Foreskin melanocyte (primary cell): ENCODE measurements at places on chromosomes 16 and 17.

- DNase-seq, result no peak
Measured at GRCh38 chr17:75480281-75480680, 23.8 kb downstream of the TMEM94 start.

GRCh38 chr17:11499881-11500280 lies 98.4 kb upstream of the DNAH9 start:
- no peak for DNase-seq

GRCh38 chr17:73480740-73481139 lies 163.5 kb downstream of the SDK2 start:
- DNase-seq, result no peak

GRCh38 chr17:55175788-55176427 lies 88.9 kb upstream of the HLF start:
- DNase-seq, result no peak

- no peak for DNase-seq
Measured at GRCh38 chr16:57923418-57923817, 47.5 kb downstream of the CNGB1 start.

DNA sequence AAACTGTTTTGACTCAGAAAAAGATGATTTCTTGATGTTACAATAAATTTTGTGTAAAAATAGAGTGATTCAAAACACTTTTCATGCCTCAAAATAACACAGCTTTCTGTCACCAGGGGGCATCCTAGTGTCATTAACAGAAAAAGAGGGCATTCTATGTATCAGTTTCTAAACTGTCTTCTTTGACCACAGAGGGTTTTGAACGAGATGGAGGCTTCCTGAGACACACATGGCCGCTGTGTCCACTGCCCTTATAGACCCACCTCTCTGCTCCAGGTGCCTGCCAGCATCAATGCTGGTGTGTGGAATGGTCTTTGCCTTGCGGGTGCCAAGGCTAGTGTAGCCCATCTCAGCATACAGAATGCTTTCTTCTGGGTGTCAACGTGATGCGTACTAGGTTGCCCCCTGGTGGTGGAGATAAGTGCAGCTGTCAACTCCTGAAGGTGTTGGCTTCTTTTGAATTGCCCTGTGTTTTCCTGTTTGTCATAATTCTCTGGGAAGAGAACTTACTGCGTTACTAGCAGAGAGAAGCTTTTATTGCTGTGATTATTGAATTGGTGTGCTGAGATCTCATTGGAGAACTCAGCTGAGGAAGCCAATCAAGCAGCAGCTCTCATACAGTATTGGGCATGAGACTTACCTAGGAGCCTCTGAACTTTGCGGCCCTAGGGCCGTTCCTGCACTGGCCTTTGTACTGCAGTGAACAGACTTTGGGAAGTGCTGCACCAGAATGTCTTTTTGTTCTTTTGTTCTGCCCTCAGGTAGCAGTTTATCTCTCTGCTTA lies 38.6 kb downstream of the USP10 start:
- peak; percentile 85 for DNase-seq

- DNase-seq, result no peak
Measured at GRCh38 chr16:56203052-56203451, 11.8 kb downstream of the GNAO1 start.

- DNase-seq, result no peak
Measured at GRCh38 chr16:1325673-1326371, 7.6 kb upstream of the BAIAP3 start.

- DNase-seq, result no peak
Measured at GRCh38 chr17:63066158-63066813, 100.3 kb downstream of the TANC2 start.

GRCh38 chr17:81291662-81292061 lies 3.4 kb downstream of the SLC38A10 start:
- peak; percentile 27 for DNase-seq

DNA sequence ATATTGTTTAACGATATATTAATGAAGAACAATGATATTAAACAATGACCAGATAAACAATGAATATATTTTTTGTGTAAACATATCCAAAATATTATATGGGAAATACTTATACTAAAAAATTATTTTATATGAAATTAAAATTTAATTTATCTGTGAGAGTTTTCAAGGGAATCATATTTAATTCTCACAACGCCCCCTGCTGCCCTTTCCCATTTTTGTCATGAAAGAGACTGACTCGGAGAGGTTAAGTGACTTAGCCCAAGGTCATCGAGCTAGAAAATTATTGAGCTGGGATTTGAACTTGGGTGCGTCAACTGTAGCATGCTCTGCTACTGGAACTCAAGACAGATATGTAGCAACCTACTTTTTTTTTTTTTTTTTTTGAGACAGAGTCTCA lies 7.2 kb upstream of the MYCBPAP start:
- DNase-seq, result no peak

GRCh38 chr16:1287982-1288670 lies 21.3 kb upstream of the UBE2I start:
- DNase-seq, result no peak

DNA sequence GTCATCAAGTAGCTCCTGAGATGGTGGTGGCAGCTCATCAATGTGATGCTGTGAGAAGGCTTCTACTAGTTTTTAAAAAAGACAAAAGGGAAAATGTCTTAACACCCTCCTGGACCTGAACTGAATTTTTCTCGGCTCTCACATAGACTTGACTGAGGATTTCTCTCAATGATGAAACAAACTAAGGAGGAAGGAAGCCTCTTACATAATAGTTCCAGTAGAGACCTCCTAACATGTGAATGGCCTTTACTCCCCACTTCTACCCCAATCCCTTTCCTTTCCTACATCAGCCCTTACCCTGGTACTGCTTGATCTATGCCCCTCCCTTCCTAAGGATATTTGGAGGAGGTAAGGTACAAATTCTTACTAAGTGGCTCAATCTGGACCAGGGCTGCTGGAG lies 54.8 kb upstream of the MTMR4 start:
- DNase-seq, result no peak

DNA sequence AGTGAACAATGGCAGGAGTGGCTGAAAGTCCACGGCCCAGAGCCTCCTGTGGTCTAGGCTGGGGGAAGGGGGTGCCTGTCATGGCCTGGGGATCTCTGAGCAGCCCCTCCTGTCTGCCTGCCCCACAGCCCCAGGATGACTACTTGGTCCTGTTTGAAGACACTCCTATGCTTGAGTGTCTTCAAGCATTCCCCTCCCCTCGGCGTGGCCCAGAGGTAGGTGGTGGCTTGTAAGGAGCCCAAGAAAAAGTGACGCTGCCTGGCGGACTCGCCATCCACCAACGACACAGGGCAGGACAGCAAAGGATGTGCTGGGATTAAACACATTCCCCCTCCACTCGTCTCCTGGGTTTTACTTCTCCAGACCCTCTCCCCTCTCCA lies 5.7 kb downstream of the SULT1A1 start:
- no peak for DNase-seq

- no peak for DNase-seq
Measured at GRCh38 chr17:75481194-75482068, 25.0 kb downstream of the TMEM94 start.

DNA sequence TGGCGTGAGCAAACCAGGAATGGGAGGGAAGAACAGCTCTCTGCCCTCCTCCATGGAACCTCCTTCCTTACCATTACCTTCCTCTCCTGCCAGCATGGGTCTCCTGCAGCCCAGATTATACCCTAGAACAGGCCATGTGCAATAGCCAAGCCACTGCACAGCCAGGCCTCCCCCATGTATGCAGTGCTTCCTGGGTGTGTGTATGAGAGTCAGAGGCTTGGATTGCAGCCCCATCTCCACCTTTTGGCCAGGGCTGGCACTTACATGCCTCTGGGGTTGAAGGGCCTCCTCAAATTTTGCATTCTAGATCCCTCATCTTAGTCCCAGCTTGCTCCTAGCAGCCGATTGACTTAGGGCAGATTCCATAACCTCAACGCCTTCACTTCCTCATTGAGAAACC lies 133.7 kb downstream of the GSG1L start:
- no peak for DNase-seq

DNA sequence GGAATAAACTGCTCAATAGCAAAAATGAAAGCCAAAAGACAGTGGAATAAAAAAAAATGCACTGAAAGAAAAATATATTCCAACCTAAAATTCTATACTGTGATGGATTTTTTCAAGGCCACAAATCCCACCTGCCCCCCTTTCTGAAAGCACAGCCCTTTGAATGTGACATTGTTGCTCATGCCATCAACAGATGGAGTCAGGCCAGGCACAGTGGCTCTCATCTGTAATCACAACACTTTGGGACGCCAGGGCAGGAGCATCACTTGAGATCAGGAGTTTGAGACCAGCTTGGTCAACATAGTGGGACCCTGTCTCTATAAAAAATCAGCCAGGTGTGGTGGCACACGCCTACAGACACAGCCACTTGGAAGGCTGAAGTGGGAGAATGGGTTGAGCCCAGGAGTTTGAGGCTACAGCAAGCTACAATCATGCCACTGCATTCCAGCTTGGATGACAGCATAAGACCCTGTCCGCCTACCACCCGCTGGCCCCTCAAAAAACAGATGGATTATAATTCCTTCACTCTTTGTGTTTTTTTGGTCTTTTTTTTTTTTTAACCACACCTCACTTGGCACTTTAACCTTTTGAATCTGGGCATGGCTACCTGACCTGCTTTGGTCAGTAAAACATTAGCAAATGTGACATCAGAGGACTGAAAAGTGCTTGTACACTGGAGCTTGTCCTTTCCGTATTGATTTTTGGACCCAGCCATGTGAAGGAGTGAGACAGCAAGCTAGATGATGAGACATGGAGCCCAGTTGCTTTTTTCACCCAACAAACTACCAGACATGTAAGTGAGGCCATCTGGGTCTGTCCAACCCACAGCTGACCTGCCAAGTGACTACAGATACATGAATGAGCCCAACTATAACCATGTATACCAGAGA lies 36.3 kb downstream of the GLG1 start:
- DNase-seq, result no peak

DNA sequence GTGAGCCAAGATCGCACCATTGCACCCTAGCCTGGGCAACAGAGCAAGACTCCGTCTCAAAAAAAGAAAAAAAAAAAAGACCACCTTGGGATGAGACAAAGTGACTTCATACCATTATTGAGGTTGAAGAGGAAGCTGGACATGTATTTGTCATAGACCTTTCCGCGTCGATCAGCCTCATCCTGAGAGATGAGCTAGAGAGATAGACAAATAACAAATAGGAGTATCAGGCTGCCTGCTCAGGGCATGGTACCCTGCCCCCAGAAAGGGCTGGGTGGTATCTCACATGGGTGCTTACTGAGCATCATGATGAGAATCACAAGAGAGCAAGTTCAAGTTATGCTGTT lies 22.1 kb downstream of the CNTNAP1 start:
- DNase-seq, result no peak

GRCh38 chr17:1810450-1811103 lies 19.1 kb downstream of the SMYD4 start:
- no peak for DNase-seq

DNA sequence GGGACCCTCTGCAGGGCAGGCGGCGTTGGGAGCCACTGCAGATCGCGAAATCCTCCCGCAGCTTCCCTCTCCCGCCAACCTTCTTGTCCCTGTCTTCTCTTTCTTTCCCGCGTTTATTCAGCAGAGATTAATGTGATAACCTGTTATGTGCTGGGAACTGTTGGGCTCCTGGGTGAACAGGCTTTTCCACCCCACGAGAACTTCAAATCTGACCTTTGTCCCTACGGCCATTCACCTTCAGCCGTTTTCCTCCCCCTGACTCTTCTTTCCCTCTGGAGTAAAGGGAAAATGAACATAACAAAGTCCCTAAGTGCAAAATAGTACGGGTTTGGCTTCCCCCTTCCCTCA lies 15.2 kb upstream of the KPNA2 start:
- DNase-seq, result peak; percentile 22

DNA sequence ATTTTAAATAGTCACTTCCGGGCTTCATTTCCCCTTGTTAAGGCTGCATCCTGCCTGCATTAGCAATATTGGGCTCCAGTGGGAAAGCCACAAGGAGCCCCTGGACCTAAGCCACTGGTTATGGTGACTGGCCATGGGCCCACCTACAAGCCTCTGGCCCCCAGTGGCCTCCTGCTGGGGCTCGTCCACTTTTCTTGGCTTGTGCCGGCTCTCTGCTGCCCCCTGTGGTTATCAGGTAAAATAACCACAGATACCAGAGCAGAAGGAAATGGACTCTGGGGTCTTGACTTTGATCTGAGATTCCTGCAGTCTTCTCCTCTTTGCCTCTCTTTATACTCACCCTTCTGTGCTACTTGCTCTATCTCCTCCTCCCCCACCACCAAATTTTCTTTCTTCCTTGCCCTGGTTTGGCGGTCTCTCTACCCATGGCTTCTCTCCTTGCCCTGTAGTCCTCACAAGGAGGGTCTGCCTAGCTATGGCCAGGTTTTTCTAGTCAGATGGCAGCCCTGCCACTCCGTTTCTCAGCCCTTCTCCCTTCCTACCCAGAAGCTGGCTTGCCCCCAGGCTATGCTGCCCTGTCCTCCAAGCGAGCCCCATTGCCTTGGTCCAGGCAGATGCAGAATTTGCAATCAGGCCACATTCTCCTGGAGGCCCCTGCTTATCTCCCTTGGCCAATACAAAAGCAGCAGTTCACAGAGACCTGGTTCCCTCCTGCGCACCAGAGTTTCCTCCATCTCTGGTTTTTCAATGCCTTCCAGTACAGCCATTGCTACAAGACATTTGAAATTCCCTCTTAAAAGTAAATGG lies 82.9 kb upstream of the RCVRN start:
- no peak for DNase-seq

- DNase-seq, result peak; percentile 9
Measured at GRCh38 chr17:74822939-74823367, 36.7 kb downstream of the GRIN2C start.

DNA sequence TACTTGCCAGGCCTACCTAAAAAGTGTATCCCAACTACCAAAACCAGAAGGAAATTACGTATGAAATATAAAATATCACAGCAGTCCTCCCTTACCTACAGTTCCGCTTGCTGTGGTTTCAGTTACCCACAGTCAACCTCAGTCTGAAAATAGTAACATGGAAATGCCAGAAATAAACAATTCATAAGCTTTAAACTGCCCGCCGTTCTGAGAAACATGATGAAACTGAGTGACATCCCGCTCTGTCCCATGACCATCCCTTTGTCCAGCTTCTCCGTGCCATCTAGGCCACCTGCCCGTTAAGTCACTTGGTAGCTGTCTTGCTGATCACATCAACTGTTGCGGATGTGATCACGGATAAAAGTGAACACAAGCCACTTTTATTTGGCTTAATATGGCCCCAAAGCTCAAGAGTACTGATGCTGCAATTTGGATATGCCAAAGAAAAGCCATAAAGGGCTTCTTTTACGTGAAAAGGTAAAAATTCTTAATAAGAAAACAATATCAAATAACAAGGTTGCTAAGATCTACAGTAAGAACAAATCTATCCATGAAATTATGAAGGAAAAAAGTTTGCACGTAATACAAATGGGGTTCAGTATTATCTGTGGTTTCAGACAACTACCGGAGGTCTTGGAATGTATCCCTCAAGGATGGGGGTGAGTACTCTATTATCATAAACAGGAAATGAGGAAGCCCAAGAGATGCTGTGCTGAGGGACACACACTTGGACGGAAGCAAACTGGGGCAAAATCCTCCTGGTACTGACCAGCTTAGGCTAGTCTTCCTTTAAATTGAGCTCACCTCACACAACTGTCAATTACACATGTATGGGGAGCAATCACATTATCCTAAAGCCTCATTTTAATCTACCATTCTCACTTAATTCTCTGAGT lies 8.2 kb downstream of the USP22 start:
- no peak for DNase-seq
